AG04450 (cell line): ENCODE measurements at places on chromosomes 13 and 19.

GRCh38 chr19:21463449-21464105 is 41.8 kb upstream of the ZNF429 start:
- DNase-seq, result no peak

DNA sequence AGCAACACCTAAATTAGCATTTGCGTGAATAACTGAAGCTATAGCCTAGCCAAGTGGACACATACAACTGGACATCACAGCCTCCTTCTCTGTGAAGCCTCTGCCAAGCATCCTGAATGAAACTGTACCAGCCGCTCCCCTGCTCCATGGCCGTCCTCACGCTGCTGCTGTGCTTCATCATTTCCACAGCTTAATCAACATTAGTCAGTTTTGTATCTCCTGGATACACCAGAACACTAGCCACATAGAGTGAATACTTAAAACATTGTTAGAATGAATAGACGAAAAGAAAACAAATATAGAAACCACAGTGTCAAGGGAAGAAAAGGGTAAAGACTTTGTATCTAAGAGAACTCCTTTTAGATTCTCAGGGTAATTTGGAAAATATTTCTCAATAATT is 1526.9 kb downstream of the EFNB2 start:
- no peak for DNase-seq

DNA sequence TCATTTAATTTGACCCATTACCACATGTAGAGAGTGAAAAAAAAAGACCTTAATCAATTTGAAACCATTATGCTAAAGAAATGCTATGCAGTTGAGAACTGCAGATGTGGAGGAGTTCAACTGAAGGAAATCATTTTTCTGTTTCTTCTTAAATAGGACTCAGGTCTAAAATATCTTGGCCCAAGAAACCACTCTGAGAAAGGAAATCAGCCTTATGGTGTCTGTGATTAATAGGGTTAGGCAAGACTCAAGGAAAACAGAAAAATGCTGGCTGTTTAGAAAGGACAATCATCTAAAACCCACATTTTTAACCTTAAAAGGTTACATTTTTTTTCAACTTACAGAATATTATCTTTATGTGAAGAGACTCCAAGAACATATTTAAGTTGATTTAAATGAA is 1.9 kb upstream of the SLITRK1 start:
- DNase-seq, result no peak

DNA sequence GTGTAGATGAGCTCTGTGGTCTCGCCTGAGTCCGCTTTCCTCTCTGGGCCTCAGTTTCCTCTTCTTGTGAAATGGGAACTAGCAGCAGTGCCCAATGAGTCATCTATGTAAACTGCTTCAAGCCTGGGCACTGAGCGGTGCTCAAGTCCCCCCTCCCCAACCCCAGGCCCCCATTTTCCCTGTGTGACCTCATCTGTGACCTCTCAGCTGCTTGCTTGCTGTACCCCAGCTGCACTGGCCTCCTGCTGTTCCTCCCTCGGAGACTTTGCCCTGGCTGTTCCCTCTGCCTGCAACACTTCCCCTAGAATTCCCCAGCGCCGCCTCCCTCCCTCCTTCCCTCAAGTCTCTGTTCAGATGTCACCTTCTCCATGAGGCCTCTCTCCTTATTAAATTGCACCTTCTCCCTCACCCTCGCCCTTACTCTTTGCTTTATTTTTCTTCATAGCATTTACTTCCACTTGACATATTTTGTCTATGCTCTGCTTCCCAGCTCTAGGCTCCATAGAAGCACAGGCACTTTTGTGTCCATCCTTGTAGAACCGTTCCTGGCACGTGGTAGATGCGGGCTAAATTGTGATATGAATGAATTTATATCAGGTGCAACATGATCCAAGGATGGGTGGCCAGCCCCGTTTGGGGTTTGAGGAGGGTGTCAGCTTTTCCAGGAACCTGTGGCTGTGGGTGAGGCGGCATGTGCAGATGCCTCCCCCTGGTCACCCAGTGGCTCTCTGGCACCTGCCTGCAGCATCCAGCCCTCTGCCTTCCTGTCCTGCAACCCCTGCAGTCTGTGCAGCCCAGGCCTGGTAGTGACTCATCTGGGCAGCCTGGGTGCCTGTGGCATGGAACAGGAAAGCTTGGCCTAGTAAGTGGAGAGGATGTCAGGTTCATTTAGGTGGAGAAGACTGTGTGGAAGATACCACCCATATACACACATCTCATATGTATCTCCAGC is 26.3 kb downstream of the SIPA1L3 start:
- peak; percentile 6 for DNase-seq

DNA sequence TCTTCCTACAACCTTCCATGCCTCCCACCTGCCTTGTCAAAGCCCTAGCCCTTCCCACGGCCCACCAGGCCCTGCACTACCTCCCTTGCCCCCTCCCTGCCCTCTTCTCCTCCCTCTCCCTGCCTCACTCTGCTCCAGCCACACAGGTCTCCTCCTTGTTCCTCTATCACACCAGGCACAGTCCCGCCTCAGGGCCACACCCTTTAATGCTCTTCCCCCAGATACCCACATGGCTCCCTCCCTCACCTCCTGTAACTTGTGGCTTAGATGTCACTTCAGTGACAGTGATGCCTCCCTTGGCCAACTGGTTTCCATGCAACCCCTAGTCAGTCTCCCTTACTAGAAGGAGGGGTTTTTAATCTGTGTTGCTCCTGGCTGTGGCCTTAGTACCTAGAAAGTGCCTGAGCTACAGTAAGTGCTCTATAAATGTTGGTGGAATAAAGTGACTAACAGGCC is 1.3 kb downstream of the SIRT6 start:
- no peak for DNase-seq

DNA sequence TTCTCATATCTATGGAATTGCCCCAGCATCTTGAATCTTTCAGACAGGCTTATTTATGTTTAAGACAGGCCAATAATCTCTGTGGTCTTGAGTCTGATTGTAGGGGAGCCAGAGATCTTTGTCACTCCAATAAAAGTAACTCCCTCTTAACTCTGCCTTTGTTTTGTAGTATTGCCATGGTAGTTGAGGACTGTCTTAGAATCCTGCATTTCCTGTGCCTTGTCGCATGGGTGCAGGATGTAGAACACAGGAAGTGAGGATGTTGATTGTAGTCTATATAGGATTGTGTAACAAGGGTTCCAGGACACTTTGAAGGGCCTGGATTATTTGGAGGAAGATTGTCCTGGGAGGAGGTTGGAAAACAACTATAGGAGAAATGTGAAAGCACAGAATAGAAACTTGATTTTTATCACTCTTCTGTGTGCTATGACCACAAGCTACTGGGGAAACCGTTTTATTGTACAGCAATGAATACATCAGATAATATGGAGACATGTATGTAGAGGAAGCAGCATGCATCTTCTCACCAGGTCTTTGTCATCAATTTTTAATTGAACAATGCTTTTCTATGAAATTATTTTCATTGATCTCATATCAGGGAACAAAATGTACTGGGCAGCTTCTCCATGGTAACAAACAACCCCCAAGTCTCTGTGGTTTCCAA is 411.7 kb downstream of the FGF9 start:
- DNase-seq, result no peak

DNA sequence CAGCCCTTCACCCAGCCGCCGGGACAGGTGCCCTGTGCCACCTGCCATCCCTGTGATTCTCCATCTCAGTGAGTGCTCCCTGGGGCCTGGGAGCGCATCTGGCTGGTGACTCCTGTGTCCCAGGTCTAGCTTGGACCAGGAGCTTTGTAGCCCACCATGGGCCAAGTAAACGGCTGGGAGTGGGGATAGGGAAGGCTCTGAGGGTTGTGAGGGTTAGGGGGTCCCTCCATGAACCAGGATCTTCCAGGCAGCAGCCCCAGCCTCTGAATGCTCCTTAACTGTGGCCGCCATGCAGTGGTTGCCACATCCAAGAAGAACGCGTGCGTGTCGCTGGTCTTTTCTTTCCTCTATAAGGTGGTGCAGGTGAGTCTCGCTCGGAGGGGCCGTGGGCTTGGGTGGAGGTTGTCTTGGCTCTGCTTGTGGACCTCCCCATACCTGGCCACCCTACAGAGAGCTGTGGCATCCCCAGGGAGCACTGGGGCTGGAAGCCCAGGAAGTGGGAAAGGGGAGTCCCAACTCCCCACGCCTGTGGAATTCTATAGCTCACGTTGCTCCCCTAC is 8.4 kb downstream of the AP1M1 start:
- no peak for DNase-seq

DNA sequence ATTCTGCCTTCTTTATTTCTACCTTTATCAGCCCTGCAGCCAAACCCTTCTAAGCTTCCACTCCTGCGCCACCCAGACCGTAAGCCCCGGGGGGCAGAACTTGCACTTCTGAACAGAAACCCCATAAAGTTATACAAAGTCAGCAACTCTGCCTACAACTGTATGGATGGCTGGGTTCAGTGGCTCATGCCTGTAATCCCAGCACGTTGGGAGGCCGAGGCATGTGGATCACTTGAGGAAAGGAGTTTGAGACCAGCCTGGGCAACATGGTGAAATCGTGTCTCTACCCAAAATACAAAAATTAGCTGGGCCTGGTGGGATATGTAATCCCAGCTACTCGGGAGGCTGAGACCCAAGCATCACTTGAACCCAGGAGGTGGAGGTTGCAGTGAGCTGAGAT is 10.4 kb downstream of the RANBP3 start:
- DNase-seq, result no peak

DNA sequence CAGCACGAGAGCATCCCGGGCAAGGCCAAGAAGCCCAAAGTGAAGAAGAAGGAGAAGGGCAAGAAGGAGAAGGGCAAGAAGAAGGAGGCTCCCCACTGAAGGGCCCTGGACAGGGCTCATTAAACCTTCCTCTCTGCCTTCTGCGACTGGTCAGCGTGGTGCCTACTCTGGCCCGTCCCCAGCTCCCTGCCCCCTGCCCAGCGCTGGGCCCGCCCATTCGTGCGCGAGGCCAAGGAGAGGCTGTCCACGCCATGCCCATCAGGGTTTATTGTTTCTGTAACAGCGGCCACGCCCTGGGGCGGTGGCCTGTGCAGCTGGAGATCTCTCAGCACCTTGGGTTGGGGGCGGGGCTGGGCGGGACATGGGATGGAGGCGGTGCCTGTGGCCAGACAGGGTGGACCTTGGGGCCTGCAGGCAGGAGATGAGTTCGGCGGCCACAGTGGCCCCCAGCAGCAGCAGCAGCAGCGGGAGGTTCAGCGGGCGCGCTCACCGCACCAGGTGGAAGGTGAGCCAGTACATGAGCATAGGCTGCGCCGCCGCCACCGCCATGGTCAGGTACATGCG is 897 bp downstream of the C19orf33 start:
- DNase-seq, result no peak

GRCh38 chr13:41054919-41055619 is 6.2 kb upstream of the WBP4 start:
- DNase-seq, result no peak

DNA sequence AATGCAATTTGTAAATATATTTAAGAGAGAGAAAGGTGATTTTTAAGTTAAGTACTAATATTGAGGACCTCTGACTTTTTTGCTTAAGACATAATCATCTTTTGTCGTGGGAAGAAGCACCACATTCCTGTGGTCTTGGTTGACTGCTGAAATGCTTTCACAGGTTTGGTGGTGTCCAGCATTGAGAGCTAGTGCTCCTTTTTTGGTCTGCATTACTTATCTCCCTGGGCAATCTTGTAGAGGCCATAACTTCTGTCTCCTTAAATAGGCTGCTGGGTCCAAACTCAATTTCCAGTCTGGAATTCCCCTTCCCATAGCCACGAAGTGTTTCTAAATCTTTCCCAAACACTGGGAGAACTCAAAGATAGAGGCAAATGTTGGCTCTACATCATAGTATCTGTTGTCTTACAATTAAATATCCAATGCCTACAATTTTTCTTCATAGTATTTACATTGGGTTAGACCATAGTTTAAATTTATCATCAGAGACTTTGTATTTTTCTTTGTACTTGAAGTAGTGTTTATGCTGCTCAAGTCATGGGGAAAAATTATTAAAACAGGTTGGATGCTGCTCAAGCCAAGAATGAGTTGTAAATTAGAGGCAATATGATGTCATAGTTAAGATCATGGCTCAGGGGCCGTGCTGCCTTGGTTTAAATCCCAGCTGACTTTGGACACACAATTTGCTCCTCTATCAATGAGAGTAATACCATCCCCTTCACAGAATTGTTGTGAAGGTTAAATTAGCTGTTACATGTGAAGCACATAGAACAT is 105.6 kb downstream of the POSTN start:
- peak; percentile 53 for DNase-seq

DNA sequence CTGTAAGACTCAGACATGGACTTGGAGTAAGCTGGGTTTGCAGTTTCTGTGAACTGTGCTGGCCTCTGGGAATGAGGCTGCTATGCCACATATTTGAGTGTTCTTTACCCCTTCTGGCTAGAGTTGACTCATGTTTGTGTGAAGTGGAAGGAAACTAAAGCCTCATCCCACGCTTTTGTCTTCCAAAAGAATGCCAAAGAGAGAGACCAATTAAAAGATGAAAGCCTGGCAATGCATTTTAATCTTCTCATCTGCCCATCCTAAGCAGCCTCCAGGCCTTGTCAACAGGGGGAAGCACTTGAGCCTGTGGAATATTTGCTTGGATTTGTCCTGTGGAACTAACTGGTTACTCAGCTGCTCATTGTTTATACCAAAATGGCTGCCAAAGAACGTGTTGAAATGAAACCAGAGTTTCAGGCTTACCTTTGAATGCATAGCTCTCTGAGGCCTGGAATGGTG is 49.1 kb downstream of the LMO7 start:
- peak; percentile 72 for DNase-seq

- DNase-seq, result no peak
Measured at GRCh38 chr13:41059456-41060081, 1.7 kb upstream of the WBP4 start.

- DNase-seq, result no peak
Measured at GRCh38 chr13:23876265-23876664, 12.9 kb downstream of the MIPEP start.

GRCh38 chr13:60139272-60139671 is 24.5 kb downstream of the DIAPH3 start:
- no peak for DNase-seq
